Mucosa of descending colon (tissue), 3 donors: ENCODE measurements at places on chromosomes 3 and 15.
A peak's percentile ranks its signal among the peaks of the same experiment; 100 is the strongest.

GRCh38 chr3:100653604-100654294 is 44.3 kb downstream of the ADGRG7 start:
- no peak for DNase-seq

- no peak for DNase-seq
Measured at GRCh38 chr3:195268576-195269309, 2.2 kb downstream of the XXYLT1 start.

DNA sequence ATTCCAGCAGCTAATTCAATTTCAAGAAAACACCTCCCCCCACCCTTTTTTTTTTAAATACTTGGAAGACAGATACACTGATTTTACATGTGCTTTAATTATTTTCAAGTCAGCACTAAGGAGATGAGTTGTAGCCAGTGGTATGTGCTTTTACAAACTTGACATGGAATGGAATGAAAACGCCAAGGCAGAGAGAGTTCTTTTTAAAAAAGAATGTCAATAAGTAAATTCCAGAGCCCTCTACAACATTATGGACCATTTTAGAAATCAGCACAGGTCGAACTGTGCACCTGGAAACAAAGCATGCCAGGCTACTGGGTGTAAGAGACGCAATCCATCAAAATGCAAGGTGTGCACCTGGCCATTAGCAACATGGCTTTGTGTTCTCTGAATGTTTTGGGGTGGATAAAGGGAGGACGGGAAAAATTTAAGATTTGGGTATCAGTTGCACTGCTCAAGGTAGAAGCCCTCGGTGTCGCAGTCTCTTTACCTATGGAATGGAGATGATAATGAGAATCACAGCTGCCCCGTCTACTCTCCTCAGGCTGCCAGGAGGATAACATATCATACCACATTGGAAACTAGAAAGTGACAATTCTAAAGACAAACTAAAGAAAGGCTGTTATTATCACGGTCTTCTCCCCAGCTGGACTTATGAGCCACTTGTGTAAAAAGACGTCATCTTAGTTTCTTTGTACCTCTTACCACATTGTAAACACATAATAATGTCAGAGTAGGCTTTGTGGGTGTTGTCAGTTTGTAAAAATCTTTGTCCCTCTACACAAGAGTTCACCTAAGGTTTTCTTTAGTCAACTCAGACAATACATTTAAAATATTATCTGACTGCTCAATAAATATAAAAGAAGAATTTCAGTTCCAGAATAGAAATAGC is 107.4 kb upstream of the PRICKLE2 start:
- DNase-seq = no peak

DNA sequence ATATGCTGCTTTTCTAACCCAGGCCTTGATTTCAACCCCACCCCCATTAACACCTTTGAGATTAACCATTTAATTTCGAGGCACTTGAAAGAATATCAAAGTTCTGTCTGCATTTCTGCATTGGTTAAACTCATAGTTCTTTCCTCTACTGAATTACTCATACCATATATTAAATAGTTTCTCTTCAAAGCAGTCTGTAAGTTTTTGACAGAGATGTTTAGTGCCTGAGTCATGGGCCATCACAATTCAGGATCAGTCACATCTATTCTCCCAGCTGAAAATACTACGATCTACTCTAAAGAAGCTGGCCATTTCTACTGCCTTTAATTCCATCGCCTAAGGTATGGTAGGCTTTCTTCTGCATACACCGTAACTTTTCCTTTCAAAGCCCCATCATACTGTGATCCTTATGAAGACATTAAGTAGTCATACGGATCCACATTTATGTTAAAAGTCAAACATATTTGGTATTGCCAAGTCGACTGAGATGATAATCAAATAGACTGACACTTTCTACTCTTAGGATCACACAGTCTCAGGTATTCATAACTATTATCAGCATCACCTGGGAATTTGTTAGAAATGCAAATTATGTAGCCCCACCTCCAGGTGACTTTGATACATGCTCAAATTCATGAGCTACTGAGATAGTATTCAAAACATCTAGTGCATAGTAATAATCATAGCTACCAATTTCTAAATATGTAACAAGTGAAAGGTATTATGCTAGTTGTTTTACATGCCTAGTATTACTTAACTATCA is 489.4 kb upstream of the IL12A start:
- DNase-seq = no peak

DNA sequence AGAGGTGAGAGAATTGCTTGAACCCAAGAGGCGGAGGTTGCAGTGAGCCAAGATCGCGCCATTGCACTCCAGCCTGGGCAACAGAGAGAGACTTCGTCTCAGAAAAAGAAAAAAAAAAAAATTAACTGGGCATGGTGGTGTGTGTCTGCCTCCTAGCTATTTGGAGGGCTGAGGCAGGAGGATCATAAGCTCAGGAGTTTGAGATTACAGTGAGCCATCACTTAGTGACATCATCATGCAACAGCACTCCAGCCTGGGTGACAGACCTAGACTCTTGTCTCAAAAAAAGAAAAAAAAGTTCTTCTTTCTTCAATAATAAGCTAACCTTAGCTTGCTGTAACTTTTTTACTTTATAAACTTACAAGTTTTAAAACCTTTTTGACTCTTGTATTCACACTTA is 99.8 kb downstream of the SLMAP start:
- DNase-seq = no peak

DNA sequence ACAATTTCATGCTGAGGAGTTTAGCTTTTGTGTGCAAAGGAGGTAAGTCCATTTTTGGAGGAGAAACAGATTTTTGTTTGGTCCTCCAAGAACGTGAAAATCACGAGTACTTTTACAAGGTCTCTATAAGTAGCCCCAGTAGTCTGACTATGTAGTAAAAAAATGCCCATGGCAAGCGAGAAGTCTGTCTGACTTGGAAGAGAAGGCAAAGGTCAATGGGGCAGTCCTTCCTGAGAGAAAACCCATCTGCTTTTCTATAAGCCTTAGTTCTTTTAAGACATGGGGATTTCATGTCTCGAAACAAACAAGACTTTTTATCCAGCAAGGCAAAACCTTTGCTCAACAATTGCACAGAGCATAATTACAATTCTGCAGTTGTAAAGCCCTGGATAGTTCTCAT is 183.2 kb downstream of the GAP43 start:
- no peak for DNase-seq

GRCh38 chr3:140276703-140277102 is 341.7 kb downstream of the CLSTN2 start:
- DNase-seq = no peak

DNA sequence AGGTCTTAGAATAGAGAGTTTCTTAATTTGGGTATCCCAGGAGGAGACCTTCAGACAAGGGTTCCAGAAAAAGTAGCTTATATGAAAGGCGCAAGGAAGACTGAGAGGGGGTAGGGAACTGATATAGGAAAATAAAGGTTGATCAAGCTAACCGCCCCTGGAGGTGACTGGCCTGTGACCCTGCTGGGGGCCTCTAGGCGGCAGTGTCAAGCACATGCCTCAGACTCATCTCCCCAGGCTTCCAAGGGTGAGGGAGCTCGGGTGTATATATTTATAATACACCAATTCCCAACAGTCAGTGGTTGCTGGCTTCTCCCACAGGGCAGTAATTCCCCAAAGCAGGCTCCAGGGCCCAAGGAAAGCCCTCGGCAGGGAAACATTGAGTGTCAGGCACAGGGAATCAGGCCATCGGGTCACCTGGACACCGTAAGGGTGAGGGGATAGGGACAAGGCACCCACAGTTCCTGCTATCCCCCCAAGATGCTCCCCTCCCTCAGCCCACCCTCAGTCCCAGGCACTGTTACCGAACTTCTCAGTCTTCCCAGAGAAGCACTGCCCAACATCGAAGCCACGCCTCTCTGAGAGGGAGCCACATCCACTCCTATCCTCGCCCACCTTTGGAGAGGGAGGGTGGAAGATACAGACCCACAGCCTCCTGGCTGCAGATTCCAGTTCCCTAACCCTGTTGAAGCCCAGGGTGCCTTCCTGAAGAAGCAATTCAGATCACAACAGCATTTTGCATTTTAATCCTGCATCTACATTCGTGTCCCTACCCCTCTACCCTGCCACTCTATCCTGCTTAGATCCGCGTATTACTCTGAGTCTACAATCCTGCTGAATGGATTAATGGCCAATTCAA is 19.5 kb upstream of the CAV3 start:
- DNase-seq = no peak

DNA sequence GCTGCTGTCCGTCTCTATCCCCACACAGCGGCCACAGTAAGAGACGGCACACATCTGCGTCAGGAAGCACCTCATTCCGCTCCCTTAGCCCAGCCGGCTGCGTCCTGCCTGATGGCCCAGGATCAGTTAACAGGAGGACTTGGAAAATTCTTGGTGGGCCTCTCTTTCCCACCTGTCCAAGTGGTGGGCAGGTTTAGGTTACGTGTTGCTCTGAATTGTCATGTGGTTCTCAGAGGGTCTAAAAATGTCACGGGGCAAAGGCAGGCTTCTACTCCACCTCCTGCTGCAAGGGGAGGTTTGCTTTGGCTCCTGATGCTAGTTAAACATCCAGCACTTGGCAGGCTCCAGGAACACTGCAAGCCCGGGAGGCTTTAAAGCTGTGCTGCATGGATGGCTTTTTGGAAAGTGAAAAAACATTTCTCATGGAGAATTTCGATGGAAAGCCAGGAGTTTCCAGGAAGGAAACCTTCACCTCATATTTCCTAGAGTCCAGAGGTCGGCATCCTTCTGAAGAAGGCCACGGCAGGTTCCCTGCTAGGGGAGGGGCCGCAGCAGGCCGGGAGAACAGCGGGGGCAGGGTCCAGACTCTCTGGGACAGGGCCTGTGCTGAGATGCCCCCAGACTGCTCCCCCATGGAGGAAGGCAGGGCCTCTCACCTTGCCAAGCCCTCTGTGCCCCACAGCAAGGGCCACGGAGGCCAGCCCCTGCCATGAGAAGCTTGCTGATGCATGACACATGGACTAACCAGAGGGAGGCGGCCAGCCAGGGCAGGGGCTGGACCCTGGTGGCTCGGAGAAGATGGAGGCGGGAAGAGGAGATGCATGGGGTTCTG is 10.8 kb downstream of the CTSH start:
- no peak for DNase-seq

DNA sequence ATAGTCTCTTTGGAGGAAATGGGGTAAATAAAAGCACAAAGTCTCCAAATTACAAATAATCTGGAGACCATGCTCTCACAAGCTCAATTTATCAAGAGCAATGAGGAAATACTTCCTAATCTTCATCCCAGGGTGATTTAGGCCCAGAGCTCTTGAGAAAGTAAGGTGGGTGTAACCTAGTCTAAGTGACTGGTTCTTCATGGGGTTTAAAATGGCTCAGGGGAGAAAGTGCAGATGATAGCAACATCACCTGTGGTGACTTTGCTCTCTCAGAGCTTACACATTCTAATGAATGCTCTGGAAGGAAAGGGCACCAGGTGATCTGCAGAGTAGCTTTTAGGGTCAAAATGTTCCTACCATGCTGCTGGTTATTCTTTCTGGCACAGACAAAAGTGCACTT is 118.4 kb upstream of the TP63 start:
- DNase-seq = no peak

DNA sequence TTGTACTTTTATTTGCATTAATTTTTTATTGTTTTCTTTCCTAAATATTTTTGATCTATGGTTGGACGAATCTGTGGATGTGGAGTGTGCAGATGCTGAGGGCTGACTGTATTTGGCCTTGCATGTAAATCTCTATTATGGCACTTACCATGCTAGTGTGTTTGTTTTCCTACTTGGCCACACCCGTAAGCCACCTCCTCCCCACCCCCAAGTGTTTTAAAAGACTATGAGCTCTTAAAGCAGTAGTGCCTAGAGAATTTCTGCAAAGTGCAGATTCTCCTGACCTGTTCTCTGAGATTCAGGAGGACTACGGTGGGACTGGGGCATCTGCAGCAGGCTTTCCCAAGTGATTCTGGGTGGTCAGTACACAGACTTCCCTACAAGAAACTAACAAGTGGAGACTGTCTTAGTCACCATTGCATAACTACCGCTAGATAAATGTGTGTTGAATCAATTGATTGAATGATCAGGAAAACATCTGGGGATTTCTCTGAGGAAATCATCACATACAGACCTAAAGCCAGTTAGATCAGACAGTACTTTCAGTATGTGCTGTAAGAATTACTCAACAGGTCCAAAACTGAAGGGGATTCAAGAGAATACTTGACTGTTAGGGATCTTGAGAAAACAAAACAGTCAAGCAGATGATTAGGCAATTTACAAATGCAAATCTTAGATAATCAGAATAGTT is 6.2 kb upstream of the TIPARP start:
- DNase-seq = peak; percentile 88

GRCh38 chr3:13852638-13853009 is 27.2 kb downstream of the WNT7A start:
- DNase-seq = no peak

GRCh38 chr15:65209701-65210643 is 1.3 kb downstream of the CILP start:
- no peak for DNase-seq

DNA sequence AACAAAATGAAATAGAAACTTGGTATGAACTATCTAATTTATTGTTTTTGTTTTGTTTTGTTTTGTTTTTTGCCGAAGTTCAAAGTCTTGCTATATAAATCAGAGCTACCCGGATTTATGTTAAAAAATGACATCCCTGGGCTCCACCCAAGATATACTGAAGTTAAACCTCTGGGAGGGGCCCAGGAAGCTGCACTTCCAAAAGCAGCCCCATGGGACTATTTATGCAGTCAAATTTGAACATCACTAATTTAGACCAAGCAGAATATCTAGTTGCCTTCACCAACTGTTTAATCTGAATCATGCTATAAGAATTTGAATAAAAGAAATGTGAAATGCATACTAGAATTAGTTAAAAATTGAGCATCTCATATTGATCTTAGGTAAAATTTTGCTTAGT is 32.2 kb downstream of the PEX5L start:
- DNase-seq = no peak

GRCh38 chr15:48940508-48940907 is 23.2 kb downstream of the SHC4 start:
- no peak for DNase-seq

DNA sequence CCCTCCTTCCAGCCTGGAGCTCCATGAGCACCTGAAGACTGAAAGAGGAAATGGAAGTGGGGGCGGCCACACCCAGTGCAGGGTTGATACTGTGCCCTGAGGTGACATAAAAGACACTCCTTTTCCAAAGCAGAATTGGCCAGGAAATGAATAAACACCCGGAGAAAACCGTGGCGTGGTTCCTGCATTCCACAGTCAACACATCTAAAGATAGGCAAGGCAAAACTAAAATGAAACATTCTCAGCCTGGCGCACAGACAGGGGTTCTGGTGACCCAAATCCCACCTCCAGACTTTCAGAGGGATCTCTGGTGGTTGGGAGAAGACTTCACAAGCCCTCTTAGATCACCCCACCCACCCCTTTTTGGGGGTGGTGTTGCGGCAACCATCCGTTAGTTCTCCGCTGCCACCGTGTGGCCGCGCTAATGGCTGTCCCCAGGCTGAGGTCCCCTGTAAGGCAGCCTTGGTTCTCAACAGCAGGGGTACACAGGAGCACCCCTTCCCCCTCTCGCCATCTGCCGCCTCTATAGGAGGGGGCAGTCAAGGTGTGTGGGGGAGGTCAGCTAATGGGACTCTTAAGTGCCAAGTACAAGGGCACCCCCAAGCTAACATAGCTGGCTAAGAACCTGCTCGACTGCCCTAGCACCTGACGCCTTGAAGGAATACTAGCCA is 2.5 kb upstream of the MST1R start:
- peak; percentile 91 for DNase-seq

GRCh38 chr3:128094295-128095151 is 29.1 kb downstream of the RUVBL1 start:
- DNase-seq = no peak

GRCh38 chr15:60660290-60661051 is 181.5 kb upstream of the ICE2 start:
- no peak for DNase-seq
